ENCODE measurements at places on chromosomes 5 and 9.

DNA sequence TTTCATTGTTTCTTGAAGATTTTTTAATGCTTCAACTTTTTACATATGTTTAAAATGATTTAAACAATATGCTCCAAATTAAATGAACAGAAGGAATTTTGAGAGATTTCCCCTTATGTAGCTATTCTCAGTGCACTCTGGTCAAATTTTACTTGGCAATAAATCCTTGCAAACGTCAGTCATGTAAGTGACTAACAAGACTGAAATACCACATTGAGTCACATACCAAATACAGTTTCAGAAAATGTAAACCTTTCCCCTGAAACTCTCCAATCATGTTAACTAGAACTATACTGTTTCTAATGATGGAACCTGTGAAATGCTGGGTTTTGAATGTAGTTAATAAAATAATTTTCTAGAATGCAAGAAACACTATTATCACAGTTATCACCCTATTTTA, 29.6 kb downstream of the SAR1B start:
- no peak for DNase-seq

DNA sequence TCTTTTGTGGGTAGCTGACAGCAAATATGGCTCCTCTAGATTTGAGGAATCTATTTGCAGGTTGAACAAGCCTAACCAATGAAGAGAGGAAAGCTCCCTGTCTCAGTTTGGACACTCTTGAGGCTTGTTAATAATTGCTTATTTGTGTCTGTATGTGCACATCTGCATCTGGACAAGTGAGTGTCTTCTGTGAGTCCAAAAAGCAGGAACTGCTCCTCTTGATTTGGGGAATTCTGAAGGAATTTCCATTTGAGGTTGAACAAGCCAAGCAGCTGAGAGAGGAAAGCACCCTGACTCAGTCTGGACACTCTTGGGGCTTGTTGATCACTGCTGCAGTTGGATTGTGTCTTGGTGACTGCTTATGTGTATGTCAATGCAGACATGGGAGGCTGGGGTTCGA, 211.6 kb downstream of the DTWD2 start:
- DNase-seq, result no peak

DNA sequence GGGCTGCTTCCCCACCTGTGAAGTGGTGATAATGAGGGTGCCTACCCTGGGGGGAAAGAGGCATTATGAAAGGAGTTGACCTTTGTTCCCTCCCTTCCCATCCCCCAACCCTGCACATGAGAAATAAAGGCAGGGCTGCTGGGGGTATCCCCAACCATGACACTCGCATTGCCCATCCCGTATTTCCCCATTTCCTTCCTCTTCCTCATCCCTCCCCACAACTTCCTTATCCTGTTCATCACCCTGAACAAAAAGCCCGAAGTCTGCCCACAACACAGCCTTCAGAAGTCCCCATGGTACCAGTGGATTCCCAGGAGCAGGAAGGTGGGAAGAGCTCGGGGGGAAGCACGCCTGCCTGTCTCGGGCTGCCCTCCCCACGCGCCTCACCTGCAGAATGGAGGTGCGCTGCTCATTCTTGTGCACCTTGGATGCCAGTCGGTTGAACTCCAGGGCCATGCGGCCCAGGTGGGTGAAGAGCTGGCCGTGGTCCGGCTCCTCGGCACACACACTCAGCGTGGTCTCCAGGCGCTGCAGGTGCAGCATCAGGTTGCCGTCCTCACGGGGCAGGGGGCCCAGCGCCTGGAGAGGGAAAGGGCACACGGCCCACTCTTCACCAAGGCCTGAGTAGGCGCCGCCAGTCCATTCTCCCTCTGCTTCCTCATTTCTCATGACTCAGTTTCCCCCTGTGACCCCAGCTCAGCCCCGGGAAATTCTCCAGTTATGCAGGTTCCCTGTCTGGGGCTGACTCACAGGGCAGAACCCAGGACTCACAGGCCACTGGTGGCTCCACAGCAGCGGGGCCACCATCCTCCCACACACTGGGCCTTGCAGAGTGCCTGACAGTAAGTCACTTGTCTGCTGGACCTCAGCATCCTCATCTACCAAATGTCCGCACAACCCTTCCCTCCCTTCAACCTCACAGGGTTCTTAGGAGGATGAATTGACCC, 24.2 kb downstream of the TNIP1 start:
- no peak for DNase-seq

- no peak for DNase-seq
Observed at GRCh38 chr5:68392617-68393016, 177.1 kb downstream of the PIK3R1 start.

GRCh38 chr5:13993926-13994325, 49.4 kb upstream of the DNAH5 start:
- no peak for DNase-seq

All from HEK293T (cell line).